CD4-positive, alpha-beta T cell treated with Interleukin-2 at 100 ng/mL for 4 hours (primary cell): ENCODE measurements at places on chromosomes 12 and 14.

GRCh38 chr14:53996041-53996440 lies 39.4 kb upstream of the BMP4 start:
- no peak for DNase-seq

- DNase-seq: no peak
Measured at GRCh38 chr14:100605230-100605629, 18.0 kb upstream of the BEGAIN start.

DNA sequence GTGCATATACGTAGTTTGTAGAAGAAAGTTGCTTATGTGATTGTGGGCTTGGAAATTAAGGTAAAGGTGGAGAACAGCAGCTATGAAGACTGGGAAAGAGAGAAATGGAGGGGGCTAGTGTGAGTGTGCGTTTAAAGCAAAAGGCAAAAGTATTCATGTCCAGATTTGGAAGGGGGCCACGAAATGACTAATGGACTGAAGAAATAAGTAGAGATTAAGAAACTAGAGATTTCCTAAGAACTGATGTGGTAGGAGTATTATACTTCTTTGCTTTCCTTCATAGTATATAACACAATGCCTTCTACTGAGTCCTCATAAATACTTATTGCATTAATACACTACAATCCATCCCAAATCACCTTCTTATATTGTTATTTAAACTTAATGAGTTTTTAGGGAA lies 298.6 kb upstream of the NOVA1 start:
- DNase-seq: no peak

- no peak for DNase-seq
Measured at GRCh38 chr12:96495155-96495554, 5.8 kb downstream of the CFAP54 start.

DNA sequence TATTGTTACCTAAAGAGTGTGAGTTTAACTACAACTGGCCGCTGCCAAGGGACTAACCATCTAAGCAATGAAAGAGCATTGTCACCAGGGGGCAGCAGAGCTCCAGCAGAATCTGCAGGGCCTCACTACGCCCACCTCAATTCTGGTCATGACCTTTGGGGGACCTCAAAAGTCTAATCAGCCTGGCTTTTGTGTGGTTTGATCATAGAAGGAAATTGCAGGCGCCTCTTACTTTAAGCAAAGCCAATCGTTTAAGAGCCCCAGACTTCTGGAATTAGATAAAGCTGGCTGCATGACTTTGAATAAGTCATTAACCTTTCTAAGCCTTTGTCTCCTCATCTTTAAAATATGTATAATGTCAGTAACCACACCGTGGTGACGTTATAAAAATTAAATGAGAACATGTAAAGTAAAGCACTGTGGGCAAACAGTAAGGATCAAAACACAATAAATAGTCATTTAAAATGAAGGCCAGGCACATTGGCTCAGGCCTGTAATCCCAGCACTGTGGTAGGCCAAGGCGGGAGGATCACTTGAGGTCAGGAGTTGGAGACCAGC lies 58.6 kb downstream of the TBX3 start:
- DNase-seq: peak; percentile 3

GRCh38 chr14:73245480-73246325 lies 8.4 kb downstream of the PAPLN start:
- DNase-seq: peak; percentile 33

DNA sequence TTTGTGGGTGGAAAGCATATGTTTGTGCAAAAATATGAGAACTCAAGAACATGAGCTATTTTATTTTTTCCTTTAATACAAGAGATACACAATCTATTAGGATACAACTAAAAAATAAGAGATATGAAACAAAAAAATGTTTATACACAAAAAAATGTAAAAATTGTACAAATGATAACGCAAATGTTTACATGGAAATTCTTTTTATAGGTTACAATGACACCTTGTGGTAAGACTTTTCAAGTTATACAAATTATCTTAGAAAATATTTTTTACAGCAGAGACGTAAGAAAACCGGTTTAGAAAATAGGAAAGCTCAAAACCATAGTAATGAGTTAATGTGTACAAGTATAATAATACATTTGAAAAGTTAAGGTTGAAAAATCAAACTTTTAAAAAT lies 25.5 kb downstream of the CEP83 start:
- no peak for DNase-seq

- no peak for DNase-seq
Measured at GRCh38 chr12:130574402-130574801, 141.7 kb downstream of the RIMBP2 start.

- no peak for DNase-seq
Measured at GRCh38 chr12:120739821-120740613, 14.4 kb downstream of the ACADS start.

DNA sequence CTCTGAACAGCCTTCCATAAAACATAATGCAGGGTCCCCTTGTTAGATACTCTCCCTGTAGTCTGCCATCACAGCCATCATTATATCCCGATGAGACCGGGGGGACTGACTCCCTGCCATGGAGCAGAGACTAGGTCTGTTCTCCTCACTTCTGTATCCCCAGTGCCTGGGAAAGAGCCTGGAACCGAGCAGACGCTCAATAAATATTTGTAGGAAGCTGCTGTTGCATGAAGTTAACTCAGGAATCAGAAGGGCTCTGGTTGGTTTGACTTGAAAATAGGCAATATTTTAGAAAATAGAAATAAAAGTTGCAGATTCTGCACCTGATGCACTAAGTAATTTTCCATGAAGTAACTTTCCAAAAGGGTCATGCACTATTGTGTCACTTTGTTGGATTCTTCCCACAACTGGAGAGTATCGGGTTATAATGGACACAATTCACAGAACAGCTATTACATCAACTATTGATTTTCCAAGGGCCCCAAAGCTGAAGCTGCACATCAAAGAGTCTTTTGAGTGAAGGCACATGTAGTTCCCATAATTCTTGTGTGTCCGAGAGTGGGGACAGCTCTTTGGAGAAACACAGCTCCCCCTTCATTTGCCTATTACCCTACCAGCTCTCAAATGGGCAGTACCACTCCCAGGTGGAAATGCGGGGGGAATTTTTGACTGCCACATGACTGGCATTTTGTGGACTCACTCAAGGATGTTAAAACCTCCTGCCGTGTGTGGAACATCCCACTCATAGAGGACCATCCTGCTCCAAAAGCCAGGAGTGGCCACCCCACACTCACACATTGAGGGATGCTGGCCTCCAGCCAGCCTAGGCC lies 18.8 kb downstream of the CLMN start:
- no peak for DNase-seq

GRCh38 chr12:97257726-97258125 lies 204.9 kb upstream of the RMST start:
- no peak for DNase-seq

GRCh38 chr12:101957252-101957959 lies 80.0 kb downstream of the DRAM1 start:
- no peak for DNase-seq

GRCh38 chr12:91140026-91140931 lies 29.0 kb upstream of the LUM start:
- DNase-seq: no peak

DNA sequence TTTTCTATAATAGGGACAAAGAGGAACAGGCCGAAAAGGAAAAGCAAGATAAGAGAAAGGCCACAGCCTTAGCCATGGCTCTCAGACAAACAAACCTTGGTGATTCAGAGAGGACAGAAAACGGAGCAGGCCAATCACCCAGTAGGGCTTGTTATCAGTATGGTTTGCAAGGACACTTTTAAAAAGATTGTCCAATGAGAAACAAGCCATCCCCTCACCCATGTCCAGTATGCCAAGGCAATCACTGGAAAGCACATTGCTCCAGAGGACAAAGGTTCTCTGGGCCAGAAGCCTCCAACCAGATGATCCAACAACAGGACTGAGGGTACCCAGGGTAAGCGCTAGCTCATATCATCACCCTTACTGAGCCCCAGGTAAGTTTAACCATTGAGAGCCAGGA lies 243.8 kb upstream of the BTG1 start:
- no peak for DNase-seq

DNA sequence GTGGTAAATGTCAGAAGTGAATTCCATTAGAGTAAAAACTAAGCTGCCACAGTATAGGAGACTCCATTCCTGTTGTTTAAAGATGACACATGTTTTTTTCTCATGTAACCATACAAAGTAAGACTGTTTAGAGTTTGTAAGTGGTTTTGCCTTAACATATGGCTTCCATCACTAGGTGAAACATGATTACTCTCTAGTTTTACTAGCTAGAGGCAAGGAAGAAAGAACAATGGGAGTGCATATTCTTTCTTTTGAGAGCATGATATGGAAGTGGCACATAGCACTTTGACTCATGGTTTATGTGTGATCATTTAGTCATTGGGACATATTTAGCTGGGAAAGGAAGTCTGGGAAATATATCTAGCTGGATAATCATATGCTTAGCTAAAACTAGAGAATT lies 7.7 kb downstream of the ATF7IP start:
- no peak for DNase-seq

GRCh38 chr12:3204143-3204542 lies 127.0 kb downstream of the TSPAN9 start:
- no peak for DNase-seq

- no peak for DNase-seq
Measured at GRCh38 chr12:56953314-56953713, 4.1 kb downstream of the RDH16 start.

DNA sequence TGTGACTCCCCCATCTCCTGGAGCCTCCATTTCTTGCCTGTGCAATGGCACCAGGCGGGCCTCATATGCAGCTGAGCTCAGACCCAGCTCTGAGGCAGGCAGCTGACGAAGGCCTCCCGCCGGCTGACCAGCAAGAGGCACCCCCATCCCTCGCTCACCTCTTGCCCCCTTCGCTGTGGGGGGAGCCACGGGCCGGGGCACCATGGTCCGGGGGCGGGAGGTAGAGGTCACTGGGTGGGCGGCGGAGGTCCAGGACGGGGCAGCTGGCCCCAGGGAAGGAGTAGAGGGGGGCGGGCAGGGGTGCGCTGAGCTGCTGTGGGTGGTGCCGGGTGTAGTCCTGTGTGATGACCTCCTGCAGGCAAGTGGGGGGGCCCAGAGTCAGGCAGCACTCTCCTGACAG lies 39.4 kb downstream of the RFLNA start:
- no peak for DNase-seq

GRCh38 chr12:43261701-43262100 lies 290.3 kb downstream of the ADAMTS20 start:
- DNase-seq: no peak

DNA sequence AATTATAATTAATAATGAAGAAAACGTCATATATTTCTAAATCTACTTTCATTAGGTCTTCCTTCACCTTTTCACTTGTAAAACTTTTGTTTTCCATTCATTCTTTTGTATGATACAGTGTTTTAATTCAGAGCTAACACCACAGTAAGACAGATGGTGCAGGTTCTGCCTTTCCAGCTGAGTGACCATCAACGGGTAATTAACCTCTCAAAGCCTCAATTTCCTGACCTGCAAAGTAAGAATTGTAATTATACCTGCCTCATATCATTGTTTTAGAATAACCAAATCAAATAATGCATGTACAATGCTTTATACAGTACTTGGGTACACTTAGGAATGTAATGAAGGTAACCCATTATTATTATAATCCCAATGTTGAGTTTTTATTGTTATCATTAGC lies 157.6 kb downstream of the FOXA1 start:
- DNase-seq: no peak

DNA sequence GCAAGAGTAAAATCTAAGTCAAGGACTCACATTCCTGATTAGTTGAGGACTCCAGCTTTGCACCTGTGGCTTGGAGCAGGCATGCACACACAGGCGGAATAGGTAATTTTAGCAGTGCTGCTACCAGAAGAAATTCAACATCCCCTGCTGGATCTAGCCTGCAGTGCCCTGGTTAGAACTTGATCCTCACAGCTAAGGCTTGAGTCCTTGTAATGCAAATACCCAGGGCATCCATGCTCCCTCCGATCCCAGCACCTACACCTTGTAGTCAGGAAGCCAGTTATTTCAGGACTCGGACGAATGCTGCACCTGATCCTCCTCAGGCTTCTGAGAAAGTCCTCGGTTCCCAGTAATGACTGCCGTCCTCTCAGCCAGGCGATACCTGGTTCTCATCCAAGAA lies 309.0 kb upstream of the AMIGO2 start:
- no peak for DNase-seq

GRCh38 chr12:43836475-43836989 lies 651 bp downstream of the TMEM117 start:
- DNase-seq: peak; percentile 18

DNA sequence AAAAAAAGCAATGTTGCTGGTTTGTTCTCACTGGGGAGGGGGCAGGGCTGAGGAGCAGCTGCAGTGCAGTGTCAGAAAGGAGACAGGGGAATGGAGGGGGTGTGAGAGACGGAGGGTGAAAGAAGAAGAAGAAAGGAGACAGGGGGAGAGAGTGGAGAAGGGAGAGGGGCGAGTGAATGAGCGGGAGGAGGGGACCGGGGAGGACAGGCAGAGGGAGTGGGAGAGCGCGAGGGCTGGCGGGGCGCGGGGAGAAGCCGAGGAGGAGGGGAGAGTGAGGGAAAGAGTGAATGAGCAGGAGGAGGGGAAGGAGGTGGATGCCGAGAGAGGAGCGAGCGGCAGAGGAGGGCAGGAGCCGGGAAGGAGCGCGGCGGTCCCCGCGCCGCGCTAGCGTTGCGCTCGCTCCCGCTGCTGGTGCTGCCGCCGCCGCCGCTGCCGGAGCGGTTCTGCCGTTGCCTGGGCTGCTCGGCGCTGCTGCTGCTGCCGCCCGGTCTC lies at the start of gene NOVA1:
NOVA1 (minus strand) TSS at position 445 of the 492 bp plus-strand sequence. CDS start 597 bp downstream, outside the sequence.
- DNase-seq: no peak

DNA sequence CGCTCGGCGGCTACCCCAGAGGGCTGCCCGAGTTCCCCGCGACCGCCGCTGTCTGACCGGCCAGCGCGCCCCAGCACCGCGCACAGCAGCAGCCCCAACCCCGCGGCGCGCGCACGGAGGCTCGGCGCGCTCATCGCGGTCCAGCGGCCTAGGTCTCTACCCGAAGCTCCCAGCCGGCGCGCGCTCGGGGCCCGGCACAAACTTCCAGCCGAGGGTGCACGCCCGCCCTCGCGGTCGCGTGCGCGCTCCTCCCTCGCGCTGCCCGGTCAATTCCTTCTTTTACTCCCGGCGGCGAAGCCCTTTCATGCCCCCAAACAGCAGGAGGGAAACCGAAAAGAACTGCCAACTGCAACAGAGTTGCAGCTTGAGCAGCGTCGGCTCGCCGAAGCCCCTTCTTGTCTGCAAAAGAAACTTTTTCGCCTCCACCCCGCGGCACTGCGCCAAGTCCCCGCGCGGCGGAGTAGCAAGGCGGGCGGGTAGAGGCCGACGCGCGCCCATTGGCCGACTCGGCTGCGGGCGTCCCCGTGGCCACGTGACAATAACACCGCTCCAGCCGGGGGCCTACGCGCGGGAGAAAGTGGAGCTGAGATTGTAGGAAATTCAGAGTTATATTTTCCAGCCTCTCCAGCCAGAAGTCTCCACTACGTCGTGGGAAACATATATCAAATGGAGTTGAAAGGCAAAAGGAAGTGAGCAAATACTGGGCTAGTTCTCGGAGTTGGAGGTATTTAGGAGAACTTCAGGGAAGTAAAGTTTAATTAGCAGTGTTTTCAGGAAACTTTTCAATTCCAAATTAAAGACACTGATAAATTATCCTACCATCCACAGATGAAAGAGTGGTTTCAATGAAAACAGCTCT lies at the start of gene LRIG3:
LRIG3 (minus strand) TSS at position 403 of the 859 bp plus-strand sequence; CDS start at position 134, 269 bp downstream.
- no peak for DNase-seq

- DNase-seq: no peak
Measured at GRCh38 chr14:74240794-74241651, 1.8 kb downstream of the VSX2 start.
